ENCODE measurements at places on chromosomes 5 and 9.

DNA sequence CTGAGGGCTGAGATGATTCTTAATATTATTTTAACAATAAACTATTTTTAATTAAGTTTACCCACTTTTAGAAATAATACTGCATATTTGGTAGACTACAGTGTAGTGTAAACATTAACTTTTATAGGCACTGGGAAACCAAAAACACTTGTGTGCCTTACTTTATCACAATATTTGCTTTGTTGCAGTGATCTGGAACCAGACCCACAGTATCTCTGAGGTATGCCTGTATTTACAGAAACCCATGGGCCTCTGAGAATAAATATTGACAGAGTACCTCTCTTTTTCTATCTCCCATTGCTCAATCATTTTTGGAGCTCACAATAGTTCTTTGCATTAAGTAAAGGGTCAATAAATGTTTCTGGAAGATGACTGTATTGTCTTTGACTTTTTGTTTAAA lies 73.3 kb downstream of the SLCO4C1 start:
- DNase-seq, result no peak

DNA sequence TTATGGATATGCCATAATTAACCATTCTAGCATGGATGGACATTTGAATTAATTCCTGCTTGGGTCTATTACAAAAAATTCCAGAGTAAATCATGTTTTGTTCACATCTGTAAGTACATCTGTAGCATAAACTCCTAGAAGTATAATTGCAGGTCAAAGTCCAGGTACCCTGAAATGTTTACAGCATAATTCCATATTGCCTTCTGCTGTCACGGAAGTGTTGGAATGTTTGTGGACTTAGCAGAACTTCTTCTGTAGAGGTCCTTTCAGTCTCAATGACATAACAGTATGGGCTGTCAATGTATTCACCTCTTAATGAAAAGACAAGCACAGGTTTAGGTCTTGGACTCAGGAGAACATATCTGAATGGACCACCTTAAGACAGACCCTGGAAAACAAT lies 1.8 kb downstream of the FAM240B start:
- no peak for DNase-seq

- no peak for DNase-seq
Observed at GRCh38 chr9:1051210-1051583, 1.0 kb downstream of the DMRT2 start.

DNA sequence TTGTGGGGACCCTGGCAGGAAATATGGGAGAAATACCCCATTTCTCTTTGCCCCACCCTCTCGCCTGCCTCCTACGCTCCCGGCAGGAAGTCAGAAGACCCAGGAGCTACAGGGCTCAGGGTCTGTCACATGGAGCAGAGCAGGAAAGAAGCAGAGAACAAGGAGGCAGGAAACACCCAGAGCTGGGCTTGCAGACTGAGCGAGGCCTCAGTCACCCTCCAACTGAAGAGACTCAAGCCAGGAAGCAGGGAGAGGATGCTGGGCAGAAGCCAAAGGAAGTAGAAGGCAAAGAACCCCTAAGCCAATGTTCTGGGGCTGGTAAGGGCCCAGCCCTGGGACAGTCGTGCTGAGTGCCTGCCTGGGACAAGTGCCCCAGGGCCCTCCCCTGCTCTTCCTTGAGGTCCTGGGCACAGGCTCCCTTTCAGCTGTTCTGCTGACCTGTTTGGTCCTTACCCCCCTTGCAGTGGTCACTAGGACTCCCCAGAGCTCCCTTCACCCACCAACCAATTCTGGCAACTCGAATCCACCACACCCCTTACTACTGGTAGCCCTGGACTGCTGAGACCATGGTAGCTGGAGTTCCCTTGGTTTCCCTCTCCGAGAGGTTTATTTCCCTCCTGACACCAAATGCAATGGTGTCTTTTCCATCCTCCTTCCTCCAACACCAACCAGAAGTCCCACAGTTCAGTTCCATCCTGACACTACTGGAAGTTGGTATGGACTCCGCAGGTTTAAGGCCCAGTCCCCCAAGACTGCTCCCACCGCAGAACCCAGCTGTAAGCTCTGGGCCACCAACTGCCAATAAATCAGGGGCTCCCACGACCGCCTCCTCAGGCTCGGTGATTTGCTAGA lies 157.5 kb downstream of the COL23A1 start:
- DNase-seq, result no peak

GRCh38 chr5:41815261-41815660 lies 55.0 kb downstream of the OXCT1 start:
- DNase-seq, result no peak

- no peak for DNase-seq
Observed at GRCh38 chr9:20255052-20255451, 367.2 kb downstream of the MLLT3 start.

GRCh38 chr9:106800701-106801270 lies 62.2 kb upstream of the ZNF462 start:
- DNase-seq, result no peak

DNA sequence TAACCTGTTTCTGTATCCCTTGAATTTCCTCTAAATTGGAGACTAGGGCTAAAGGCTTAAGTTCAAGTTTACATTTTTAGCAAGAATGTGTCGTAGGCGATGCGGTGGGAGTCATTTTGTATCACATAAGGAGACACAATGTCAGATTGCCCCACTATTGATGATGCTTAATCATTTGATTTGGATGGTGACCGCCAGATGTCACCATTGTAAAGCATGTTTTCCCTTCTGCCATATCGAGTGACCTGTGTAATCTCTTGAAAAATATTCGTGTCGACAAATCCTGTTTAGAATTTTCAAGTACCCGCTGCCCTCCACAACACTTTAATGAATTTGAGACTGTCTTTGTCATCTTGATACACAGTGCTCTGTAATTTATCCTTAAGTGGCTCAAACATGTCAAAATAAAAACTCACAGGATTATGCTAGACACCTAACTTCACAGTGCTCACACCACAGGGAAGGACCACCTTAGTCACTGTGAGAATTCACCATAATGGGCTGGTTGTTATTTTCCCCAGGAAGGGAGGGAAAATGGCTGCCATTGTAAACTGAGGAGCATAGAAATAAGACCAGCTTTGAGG lies 34.5 kb upstream of the SLC46A2 start:
- no peak for DNase-seq

DNA sequence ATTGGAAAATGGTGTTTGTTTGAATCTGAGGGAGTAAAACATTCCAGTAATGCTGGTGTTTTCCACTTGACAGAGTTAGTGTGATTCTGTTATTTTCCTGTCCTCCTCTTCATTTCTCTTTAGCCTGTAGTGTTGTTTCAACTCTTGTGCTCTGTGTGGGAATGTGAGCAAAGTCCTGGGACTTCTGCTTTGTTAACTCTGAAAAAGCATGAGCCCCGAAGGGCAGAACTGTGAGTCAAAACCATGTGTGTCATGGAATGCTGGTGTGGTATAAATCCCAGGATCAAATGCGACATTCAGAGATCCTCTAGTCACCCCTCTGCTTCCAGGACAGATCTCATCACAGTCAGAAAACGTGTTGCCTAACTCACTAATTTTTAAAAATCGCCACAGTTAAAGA lies 8.9 kb downstream of the F2R start:
- no peak for DNase-seq

DNA sequence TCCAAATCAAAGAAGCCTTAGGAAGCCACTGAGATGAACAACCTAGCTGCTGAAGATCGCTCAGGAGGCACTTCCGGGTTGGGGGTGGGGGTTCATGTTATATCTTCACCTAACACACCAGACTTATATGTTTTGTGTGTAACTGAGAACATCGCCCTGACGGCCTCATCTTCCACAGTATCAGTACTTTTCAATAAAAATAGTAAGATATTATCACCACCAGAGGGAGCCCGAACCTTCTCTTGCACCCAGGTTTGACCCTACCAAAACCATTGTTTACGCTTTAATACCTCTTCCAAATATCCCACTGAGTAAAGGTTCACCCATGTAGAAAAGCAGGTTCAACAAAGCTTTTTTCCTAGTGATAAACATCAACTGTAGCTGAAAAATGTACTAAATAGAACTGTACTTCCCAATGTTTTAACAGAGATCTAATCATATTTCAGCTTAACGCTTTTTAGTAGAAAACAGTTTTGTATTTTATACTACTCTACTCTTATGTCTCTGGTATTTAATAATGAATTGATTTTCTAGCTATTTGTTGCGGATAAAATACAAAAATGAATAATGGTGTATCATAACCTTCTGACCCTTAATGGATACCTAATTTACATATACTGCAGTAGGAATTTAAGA lies 244.0 kb downstream of the EPB41L4A start:
- DNase-seq, result no peak

DNA sequence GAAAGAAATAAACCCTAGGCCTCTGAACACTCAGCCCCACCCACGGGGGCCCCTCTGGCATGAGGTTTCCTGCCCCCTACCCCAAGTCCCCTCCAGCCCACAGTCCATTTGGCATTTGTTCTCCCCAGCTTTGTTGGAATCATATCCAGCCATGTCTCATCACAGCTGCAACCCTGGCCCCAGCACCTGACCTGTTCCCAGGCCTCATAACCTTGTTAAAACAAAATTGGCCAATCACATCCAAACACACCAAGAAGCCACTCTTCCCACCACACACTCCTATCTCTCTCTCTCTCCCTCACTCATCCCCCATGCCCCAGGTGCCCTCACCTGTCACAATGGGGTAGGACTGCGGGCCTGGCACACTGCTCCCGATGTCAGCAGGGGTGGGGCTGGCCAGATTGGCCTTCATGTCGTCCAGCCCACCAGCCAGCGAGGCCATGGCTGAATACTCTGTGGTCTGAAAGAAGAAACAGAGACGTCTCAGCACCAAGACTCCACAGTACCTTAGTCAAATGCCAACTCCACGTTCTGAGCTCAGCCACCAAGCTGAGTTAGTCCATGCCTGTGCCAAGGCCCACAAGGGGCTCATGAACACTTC lies 110.9 kb downstream of the PAX5 start:
- no peak for DNase-seq

DNA sequence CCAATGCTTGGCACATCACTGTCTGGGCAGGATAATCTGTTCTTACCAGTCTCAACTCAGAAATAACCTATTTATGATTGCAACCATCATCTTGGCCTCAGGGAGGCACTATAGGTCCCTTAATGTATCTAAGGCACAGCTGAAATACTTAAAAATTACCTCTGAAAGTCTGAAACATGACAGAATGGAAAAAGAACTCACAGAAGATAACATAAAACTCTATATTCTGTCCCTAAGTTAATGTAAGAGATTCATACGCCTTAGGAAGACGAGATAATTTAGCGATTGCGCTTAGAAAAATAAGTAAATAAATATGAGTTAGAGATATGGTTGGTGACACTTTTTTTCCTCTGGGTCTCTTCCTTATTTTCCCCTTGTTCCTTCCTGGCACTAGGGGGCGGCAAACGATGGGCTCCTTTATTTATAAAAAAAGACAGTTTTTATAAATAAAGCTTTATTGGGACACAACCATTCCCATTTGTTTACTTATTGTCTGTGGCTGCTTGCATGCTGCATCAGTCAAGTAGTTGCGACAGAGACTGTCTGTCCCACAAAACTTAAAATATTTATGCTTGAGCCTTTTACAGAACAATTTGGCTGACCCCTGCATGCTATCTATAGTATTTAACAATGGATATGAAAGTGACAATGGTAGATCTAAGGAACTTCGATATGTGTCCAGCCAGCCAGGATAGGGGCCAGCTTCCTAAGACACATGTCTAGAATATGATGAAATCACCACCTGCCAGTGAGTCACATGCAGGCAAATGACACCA lies 79.6 kb downstream of the PDE4D start:
- DNase-seq, result no peak

DNA sequence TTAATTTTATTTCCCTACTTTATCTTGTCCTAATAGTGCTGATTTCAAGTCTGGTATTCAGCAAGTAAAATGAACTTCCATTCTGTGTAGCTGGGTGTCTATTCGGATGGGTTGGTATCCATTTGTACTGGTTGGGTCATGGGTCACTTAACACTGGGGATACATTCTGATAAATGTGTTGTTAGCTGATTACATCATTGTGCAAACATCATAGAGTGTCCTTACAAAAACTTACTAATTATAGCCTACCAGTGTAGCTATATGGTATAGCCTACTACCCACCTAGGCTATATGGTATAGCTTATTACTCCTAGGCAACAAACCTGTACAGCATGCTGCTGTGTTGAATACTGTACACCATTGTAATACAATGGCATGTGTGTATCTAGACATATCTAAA lies 1373.7 kb upstream of the DMAC1 start:
- DNase-seq, result no peak

- DNase-seq, result no peak
Observed at GRCh38 chr5:125630237-125630636, 793.0 kb upstream of the GRAMD2B start.

DNA sequence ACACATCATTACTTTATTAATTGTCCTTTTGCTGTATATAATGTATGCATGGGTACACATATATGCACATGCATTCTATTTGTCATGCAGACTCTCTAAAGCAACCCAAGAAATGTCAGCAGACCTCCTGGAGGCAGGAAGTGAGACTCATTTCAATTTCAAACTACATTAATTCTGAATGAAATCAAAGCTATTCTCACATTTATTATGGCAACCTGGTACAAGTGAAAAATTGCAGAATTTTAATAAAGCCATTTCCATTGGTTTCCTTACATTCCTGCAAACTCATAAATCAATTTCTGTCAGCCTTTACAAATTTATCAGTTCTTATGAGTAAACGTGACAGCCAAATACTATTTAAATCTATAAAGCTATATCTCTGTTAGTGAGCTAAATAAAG lies 430.4 kb upstream of the NUDT12 start:
- DNase-seq, result no peak

Data from cerebellar nuclear complex (tissue), 1 donor.